ENCODE measurements at places on chromosomes 6 and 20. TPM values are rescaled to one million over a fixed set of nuclear protein-coding genes. Genes with fewer than 3 reads are reported as not detected.

- DNase-seq: no peak
Observed at GRCh38 chr6:37481711-37482605, 17.7 kb downstream of the CCDC167 start.

DNA sequence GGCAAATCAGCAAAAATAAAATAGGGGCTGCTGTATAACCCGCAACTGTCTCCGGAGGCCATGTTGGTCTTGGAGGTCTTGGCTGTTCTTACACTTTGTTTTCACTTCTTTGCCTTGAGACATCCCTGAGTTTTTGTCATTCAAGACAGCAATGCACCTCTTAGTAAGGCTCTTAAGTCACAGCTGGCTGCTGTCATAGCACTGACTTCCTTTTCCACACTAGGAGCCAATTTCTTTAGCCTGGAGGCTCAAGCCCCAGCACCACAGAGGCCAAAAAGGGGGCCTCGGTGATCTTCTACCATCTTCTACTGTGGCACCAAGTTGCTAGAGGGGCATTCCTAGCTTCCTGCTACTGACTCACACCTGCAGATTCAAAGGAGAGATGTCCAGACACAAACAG, 536.3 kb downstream of the CDH26 start:
- no peak for DNase-seq

- DNase-seq: no peak
Observed at GRCh38 chr20:23022849-23023248, 12.3 kb upstream of the SSTR4 start.

EYS gene
- polyA plus RNA-seq: 0.01 TPM

GRCh38 chr20:8310618-8311017, 178.6 kb downstream of the PLCB1 start:
- DNase-seq: no peak

- DNase-seq: no peak
Observed at GRCh38 chr6:128161263-128161662, 260.4 kb upstream of the THEMIS start.

- peak; percentile 67 for DNase-seq
Observed at GRCh38 chr6:26155061-26155930, 68.1 kb downstream of the HFE start.

DNA sequence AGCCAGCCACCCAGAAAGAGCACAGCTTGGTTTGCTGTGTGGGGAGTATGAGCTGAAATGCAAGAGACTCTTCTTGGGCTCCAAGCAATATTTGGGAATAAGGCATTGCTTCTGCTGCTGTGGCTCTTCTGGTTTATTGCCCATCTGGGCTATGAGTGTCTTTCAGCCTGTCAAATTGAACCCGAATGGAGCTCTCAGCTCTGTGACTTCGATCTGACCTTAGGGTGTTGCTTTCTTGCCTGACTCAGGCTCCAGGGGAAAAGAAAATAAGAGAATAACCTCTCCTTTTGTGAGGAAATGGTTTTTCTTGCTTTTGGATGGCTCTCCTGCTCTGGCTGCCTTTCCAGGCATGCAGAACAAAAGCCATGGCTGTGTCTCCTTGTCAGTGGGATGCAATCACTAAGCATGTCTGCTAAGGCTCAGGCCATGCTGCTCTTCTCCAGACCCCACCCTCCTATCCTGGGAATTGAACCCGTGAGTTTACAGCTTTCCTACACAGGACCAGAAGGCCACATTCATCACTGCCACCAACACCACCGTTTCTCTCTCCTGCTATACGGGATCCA, 169.4 kb upstream of the JAG1 start:
- DNase-seq: no peak

- no peak for DNase-seq
Observed at GRCh38 chr6:118316796-118317384, 231.2 kb upstream of the PLN start.

DNA sequence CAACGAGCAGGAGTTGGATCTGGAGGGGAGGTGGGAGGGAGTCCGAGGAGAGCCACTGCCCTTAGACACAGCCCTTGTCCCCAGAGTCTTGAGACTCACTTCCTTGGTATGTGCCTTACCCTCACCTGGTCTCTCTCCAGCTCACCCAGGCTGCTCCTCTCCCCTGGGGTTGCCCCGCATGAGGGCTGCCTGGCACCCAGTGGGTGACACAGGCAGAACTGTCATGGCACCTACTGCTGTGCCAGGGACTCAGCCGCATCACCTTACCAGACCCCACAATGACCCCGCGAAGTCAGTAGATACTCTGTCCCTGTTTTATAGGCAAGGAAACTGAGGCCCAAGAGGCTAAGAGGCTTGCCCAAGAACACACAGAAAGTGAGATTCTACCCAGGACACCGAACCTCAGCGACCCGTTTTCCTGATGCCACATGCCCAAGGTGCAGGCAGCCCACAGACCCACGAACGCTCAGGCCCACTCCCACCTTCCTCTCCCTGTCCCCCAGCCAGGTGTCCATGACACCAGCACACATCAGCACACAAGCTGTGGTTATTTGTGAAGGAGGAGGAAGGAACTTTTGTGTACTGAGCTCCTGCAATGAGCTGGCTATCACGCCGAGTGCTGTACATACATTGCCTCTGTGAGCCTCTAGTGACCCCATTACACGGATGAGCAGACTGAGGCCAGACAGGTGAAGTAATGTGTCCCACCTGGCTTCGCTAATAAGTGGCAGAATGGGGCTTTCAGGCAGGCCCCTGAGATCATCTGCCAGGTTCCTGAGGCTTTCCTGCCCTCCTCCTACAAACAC, 168.1 kb downstream of the GRM4 start:
- no peak for DNase-seq

DNA sequence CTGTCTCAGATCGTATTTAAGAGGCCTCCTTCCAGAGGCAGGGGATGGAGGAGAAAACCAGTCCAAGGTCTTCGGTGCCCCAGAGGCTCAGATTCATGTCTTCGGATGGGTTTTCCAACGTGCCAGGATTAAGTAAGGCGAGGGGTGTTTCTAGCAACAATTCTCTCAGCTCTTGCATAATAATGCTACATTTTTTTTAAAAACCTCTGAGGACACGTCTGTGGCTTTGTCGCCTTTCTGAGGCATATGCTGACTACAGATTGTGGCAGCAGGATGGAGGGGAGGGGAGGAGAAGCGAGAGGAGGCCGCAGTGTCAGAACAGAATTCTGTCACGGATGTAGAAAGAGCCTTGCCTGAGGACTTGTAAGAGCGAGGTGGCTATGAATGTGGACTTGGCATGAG, 17.7 kb upstream of the CCDC167 start:
- no peak for DNase-seq

DNA sequence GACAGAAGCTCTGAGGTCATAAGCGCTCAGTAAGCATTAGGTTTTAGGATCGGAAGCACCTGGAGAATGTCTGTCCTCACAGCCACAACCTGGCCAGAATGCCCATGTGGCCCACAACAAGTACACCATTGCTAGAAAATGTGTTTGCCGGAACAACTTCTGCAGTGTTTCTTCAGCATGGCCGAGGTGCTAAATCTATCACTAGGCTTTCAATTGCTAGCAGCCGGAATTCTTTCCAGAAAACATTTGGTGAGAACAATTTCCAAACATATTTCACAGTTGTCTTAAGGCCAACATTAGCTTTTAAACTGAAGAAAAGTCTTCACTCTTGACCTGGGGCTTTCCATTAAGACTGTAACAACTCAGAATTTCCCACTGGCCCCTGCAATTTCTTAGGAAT, 18.2 kb upstream of the ADTRP start:
- DNase-seq: no peak

- DNase-seq: no peak
Observed at GRCh38 chr6:127303917-127304316, 37.3 kb downstream of the RNF146 start.

- no peak for DNase-seq
Observed at GRCh38 chr6:148441454-148441911, 98.8 kb downstream of the SASH1 start.

HLA-DQA1 gene
- 44.8 TPM for polyA plus RNA-seq

ARMC12 gene
- 1.3 TPM for polyA plus RNA-seq

DNA sequence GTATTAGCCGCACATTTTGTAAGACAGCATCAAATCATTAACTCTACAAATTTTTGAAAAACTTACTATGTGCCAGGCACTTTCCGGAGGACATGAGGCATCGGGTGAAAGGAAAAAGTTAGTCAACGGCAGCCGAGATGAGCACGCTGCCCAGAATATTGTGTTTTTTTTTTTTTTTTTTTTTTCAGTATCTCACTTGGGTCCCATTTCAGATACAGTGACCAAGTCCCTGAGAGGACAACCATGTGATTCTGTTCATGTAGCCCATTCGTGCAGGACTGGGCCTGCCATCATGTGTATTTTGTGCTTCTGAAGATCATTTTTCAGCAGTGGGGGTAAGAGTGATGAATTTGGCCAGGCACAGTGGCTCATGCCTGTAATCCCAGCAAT, 1.3 kb downstream of the SLA2 start:
- no peak for DNase-seq

DNA sequence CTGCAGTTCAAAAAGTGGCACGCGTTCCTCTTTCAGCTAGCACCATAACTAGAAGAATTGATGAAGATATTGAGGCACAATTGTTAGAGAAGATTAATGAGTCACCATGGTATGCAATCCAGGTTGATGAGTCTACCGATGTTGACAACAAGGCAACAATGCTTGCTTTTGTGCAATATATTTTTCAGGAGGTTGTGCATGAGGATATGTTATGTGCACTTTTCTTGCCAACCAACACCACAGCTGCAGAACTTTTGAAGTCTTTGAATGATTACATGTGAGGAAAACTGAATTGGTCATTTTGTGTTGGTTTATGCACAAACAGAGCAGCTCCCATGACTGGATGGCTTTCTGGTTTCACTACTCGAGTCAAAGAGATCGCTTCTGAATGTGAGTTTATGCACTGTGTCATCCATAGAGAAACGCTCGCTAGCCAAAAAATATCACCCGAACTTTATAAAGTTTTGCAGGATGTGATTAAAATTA, 129.3 kb upstream of the SLC24A3 start:
- no peak for DNase-seq

ATP9A gene
- polyA plus RNA-seq: 27.8 TPM

TRIM15 gene
- not detected for polyA plus RNA-seq

DNA sequence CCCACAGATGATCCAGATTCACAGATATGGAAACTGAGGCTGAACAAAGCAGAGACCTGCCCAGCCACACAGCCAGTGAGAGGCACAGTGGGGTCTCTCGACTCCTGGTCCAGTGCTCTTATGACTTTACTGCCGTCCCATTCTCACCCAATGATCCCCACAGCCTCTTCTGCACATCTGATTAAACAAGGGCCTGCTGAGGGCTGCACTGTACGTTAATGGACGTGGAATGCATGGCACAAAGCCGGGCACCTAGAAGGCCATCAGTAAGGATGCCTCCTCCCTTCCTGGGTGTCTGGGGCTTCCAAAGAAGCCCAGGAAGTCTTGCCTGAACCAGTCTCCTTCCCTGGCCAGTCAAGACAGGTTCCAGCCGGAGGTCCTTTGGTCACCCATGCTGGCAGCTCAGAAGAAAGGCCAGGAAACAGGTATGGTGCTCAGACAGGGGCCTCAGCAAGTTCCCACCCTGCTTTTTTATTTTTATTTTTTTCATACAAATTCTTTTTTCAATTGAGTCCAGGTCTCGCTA, 3.8 kb downstream of the TFEB start:
- DNase-seq: no peak

- no peak for DNase-seq
Observed at GRCh38 chr20:52422574-52423336, 231.2 kb upstream of the ZFP64 start.

DNA sequence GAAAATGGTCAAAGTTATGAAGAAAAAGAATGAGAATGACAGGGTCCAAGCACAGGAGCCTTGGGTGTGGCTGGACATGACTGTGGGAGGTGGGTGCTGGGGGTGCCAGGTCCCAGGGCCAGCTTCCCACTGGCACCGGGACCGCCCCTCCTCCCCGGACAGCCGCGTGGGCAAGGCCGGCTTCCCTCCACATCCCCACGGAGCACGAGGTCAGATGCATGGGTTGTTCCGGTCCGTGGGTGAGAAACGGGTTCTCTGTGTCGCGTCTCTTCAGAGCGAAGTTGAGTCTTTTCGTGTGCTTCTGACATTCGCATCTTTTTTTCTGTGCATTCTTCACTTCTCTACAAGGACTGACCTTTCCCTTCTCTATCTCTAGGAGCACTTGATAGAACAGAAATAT, 30.1 kb downstream of the KIF25 start:
- no peak for DNase-seq

RIPOR3 gene
- 1.7 TPM for polyA plus RNA-seq

- no peak for DNase-seq
Observed at GRCh38 chr6:110043366-110043994, 65.4 kb downstream of the GPR6 start.

GRCh38 chr20:41927189-41927588, 309.0 kb upstream of the CHD6 start:
- no peak for DNase-seq

DNA sequence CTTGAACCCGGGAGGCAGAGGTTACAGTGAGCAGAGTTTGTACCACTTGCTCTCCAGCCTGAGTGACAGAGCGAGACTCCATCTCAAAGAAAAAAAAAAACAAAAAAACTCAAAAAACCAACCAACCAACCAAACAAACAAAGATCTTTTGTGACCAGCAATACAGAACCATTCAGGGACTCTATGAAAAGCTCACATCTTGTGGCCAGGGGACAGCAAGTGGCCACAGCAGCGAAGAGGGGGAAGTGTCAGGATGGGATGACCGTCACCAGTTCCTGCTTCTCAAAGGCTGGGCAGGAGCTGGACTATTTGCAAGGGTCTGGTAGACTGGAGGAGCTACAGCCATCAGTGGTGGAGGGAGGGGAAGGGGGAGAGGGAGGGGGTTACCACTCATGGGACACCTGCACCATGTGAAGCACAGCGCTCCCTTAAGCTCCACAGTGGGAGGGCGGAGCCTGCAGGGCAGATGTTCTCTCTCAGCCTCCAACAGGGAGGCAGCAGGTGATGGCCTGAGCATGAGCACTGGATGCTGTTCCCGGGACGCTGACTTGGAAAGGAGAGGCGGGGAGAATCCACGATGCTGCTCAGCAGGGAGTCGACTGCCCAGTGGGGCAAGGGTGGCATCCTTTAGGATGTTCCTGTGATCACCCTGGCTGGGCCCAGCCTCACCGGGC, 19.7 kb upstream of the ULBP3 start:
- DNase-seq: no peak

TRMT6 gene
- 6.6 TPM for polyA plus RNA-seq

TXNDC5 gene
- 101 TPM for polyA plus RNA-seq

LY6G6F gene
- not detected for polyA plus RNA-seq

GRCh38 chr6:97572943-97573342, 289.9 kb upstream of the MMS22L start:
- no peak for DNase-seq

OR2H2 gene
- not detected for polyA plus RNA-seq

DNA sequence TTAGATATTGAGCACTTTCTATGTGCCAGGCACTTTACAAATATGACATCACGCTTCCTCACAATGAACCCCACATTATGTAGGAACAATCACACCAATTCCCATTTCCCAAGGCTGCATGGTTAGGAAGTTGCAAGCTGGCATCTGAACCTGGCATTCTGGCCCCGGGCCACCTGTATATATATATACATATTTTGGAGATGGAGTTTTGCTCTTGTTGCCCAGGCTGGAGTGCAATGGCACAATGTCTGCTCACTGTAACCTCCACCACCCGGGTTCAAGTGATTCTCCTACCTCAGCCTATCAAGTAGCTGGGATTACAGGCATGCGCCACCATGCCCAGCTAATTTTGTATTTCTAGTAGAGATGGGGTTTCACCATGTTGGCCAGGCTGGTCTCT, 30.4 kb downstream of the SRC start:
- DNase-seq: no peak

- DNase-seq: no peak
Observed at GRCh38 chr6:169321546-169321945, 67.9 kb upstream of the THBS2 start.

- no peak for DNase-seq
Observed at GRCh38 chr6:22530506-22530905, 38.9 kb upstream of the HDGFL1 start.

GZF1 gene
- polyA plus RNA-seq: 9.1 TPM

PPIL4 gene
- polyA plus RNA-seq: 32.5 TPM

Measured in ovary (tissue), 10 donors.